AG08396 (cell line): ENCODE measurements at places on chromosomes 7 and 10.

DNA sequence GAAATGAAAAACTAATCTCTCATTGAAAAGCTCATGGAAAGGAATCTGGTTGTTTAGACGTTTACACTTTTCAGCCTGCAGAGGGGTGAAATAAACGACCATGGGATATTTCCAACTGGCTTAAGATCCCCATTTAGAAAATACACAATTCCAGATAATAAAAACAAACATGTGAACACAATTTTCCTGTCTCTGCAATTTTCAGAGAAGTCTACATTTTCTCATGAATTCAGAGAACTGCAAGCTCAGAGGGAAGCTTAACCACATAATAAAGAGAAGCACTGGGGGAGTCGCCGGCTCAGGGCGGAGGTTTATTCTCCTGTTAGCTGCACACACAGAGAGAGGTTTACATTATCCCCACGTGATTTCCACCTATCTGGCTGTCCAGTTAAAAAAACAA, 215.2 kb downstream of the FANK1 start:
- no peak for DNase-seq

GRCh38 chr7:47438411-47439029, 143.4 kb downstream of the TNS3 start:
- no peak for DNase-seq

- no peak for DNase-seq
Observed at GRCh38 chr7:1431634-1432380, 27.5 kb downstream of the MICALL2 start.

GRCh38 chr10:132020456-132020855, 38.7 kb upstream of the BNIP3 start:
- no peak for DNase-seq

DNA sequence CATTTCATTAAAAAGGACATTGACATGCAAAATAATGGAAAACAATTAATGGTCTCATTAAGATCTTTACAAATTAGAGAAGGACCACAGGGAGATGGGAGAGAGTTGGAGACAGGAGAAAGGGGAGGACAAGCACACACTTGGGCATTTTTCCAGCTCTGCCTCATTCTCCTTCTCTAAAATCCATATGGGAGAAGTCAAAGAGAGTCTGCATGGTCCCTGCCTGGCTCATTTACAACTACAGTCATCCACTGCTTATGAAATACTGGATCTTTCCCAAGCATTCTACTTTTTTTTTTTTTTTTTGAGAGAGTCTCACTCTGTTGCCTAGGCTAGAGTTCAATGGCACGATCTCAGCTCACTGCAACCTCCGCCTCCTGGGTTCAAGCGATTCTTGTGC, 518.9 kb upstream of the CELF2 start:
- DNase-seq = no peak

- DNase-seq = no peak
Observed at GRCh38 chr7:142668495-142668894, 80.8 kb upstream of the PRSS1 start.

GRCh38 chr7:42185726-42186125, 51.3 kb downstream of the GLI3 start:
- no peak for DNase-seq

DNA sequence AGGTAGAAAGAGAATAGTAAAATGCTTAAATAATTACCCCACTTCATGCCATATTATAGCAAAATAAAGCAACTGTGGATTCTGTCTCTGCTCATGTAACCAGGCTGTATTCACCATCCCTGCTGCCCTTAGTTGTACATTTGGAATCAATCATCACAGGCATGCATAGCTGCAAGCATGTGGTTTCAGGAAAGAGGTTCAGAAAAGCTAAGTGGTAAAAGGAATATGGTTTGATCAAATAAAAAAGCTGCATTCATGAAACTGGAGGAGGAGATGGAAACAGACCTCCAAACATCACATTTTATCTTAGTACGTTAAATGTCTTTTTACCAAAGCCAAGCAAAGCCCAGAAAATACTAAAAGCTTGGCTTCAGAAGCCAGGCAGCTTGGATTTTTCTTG, 81.3 kb downstream of the ADAM22 start:
- DNase-seq = no peak

- DNase-seq = no peak
Observed at GRCh38 chr10:115432188-115432819, 339.1 kb downstream of the ATRNL1 start.

- DNase-seq = no peak
Observed at GRCh38 chr10:6148251-6148701, 54.5 kb upstream of the PFKFB3 start.

GRCh38 chr10:82160307-82160706, 285.3 kb downstream of the NRG3 start:
- no peak for DNase-seq

DNA sequence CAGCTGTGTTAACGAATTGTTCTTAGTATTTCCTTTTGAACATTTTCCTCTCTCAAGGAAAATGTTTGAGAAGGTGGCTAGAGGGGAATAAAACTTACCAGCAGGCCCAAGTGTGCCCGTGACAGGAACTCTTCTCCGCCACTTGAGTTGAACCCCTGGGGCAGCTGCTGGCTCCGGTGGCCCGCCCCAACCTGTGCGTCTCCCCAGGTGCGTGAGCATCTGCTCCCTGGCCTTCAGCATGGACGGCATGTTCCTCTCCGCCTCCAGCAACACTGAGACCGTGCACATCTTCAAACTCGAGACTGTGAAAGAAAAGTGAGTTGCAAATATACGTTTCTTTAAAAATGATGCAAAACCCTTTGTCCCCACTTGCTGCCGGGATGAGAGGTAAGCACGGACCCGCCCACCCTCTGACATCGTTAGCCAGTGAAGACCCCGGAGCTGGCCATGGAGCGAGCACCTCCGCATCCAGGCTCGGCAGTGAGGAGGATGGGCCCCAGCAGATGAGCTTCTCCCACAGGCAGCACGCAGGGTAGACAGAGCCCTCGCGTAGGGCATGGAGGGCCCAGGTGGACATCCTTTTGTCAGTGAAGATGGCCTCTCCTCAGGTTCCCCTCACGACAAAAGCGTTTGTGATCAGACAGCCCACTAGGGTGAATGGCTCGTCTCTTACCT, 35.7 kb downstream of the WIPI2 start:
- DNase-seq = no peak

GRCh38 chr10:50625649-50626132, 1.9 kb upstream of the SGMS1 start:
- DNase-seq = peak; percentile 24

DNA sequence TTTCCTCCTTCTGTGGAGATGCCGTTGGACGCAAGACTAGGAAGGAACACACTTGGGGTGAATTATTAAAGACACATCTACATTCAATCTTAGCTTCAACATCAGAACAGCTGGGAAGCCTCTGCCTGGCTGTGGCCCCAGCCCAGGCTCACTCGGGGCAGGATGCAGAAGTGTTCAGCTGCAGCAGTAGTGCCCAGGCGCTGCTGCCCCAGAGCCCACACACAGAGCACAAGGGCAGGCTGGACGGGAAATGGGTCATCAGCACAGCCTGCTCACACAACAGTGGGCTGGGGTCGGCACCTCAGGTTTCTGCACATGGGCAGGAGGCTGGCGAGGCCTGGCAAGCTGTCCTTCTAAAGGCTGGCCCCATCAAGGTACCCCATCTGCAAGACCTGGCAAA, 42.5 kb downstream of the NOD1 start:
- no peak for DNase-seq

- DNase-seq = no peak
Observed at GRCh38 chr7:37376386-37376785, 72.3 kb downstream of the ELMO1 start.

GRCh38 chr10:3902809-3903410, 117.9 kb upstream of the KLF6 start:
- DNase-seq = no peak
